ENCODE measurements at places on chromosomes 12 and 14.

DNA sequence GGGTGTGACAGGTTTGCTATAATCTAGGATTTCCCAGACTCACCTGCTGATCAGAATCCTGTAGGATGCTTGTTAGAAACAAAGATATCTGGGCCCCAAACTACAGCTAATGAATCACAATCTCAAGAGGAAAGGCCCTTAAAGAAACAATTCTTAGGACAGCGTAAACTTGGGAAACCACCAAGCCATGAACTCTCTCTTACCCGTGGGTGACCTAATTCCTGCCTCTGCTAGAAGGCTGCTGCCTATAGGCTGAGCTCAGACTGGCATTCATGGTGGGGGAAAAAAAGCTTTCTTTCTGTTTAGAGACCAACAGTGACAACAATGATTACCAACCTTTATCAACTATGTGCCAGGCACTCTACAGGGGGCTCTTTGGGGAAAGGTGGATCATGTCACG lies 213.9 kb upstream of the FKBP4 start:
- DNase-seq: no peak

DNA sequence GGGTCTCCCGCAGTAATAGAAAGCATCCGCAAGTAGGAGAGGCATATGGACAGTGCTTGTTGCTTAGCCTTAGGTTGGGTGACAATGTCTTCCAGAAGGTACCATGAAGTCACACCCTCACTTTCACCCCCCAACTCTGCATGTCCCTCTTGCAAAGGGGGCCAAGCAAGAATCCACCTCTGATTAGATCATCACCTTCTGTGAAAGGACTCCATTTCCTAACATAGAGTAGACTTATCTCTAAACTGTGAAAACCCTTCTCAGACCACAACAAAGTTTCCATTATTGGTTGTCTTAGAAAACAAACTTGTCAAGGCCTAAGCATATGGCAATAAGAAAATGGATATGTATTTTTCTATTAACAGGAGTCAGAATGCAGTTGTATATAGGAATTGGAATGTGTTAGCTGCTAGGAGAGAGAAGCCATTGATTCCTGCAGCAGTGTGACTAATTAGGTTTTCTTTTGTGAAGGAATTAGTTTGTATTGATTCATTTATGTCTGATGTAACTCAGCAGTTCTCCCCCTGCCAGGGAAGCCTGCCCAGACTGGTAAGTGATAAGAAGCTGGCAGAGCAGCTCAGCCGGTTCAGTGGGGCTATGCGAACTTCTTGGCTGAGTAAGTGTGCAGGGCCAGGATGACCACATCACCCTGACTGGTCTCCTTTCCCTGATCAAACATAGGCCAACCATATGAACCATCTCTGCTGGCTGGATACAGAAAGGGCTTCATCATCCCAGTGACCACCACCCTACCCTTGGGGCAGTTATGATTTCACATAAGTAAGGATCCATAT lies 107.3 kb upstream of the CCDC196 start:
- DNase-seq: no peak

- DNase-seq: no peak
Measured at GRCh38 chr14:33782923-33783322, 168.0 kb downstream of the EGLN3 start.

DNA sequence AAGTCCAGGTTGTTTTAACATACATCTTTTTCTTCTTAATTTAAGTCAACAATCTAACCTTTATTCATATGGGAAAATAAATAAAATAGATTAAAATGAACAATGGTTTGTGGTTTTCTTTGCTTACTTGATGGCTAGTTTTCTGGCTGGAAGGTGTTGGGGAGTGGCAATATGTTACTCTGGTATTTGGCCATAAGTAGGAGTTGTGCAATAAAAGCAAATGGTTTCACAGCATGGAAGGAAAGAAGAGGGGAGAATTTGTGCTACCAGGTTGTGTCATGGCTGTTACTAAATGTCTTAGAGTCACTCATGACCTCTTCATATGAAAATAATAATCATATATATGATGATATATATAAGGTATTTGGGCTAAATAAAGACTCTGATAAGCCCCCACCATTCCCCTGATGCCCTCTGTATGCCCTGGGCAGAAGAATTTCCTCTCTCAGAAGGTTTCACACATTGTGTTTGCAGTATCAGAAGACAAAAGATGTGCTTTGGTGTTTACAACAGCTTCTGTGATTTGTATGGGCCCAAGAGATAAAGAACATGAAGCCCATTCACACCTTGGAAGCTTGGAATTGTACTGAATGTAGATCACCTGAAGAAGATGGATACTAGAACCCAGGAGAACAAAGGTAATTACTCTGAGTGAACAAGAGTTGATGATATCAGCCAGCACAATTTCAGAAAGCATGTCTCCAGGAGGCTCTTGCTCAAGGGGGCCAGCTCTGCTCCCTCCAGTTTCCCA lies 160.9 kb downstream of the ALG10B start:
- no peak for DNase-seq

DNA sequence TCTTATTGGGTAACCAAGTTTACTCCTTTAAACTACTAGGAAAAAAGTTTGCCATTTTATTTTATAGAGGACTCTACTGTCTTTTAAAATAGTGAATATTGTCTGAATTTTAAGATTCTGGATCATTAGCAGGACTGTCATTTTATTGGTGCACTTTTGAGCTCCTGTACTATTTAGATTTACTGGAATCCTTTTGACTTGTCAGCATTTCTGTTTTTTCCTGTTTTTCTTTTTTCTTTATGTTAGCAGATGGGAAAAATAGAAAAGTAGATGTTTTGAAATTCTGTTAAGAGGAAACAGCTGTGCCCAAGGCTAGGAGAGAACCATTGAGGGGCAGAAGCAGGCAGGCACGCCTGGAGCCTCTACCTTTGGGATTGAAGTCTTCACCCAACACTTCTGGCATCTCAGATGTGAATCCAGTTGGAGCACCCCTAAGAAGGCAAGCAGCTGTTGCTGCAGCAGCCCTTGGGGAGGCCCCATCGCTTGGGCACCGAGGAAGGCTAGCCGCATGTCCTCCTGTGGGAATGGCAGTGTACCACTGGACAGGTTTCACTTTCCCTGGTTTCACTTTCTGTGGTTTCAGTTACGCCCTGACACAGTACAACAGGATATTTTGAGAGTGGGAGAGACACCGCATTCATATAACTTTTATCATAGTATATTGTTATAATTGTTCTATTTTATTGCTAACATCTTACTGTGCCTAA lies 11.5 kb downstream of the RIMKLB start:
- peak; percentile 54 for DNase-seq

DNA sequence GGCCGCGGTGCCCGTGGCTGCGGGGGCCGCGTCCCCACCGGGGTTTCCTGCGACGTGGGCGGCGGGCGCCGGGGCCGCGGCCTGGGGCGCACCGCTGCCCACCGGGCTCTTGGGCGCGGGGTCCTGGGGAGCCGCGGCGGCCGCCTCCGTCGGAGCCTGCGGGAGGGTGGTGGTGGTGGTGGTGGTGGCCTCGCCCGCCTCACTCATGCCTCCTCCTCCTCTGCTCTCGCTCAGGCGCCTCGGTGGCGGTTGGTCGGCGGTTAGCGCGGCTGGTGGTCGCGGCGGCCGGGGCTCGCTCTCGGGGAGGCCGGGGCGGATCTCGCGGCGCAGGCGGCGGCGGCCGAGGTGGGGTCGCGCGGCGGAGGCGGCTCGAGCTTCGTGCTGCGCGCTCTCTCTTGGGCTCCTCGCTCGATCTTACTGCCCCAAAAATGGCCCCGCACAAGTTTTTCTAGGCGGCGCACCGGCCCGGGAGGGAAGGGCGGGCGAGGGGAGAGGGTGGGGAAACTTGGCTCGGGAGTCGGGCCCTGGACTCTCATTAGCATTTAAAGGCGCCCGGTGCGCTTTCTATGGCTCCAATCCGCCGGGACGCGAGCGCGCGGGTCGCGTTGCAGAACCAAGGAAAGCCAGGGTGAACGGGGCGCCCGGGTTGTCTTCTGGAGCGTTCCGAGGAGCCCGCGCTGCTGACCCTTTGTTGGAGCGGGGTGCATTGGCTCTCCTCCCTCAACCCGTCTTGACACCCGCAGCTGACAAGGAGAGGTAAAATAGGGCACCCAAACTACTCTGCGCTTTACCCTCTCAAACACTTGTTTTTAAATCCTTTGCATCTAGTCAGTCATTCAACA lies at the start of gene YBX3:
TSS of gene YBX3 (minus strand) at position 419 of the 842 bp plus-strand sequence. CDS start at position 207, 212 bp downstream.
- DNase-seq: peak; percentile 92

DNA sequence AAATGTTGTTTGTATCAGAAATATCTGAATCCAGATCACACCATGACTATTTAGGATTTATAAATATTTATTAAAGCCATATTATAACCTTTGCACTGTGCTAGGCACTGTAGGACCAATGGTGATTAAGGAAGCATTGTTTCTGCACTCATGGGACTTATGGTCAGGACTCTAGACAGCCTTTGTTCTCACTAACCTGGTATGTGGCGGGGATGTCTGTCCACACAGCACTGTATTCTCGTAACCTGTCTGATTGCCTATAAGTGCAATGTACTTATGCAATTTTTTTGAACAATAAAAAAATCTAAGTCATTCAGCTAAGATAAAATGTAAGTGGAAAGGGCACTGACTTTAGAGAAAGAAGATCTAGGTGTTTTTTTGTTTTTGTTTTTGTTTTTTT lies 6.7 kb upstream of the SSPN start:
- no peak for DNase-seq

- DNase-seq: no peak
Measured at GRCh38 chr14:80621701-80622100, 319.8 kb downstream of the CEP128 start.

DNA sequence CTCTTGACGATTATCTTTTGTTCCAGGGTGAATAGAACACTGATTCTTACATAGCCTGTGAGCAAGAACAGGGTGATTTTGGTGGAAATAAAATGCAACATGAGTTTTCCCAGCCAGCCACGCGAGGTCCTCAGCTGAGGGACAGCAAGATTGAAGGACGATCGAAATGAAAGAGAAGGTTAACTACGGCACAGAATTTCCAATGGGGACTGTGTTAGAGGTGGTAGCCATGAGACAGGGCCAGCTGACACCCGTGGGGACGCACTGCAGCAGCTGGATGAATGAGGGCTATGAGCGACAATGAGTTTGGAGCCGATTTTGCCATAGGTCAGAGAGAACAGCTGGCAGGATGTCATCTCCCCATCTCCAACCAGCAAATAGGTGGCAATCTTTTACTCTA lies 243.4 kb upstream of the PELI2 start:
- DNase-seq: no peak

DNA sequence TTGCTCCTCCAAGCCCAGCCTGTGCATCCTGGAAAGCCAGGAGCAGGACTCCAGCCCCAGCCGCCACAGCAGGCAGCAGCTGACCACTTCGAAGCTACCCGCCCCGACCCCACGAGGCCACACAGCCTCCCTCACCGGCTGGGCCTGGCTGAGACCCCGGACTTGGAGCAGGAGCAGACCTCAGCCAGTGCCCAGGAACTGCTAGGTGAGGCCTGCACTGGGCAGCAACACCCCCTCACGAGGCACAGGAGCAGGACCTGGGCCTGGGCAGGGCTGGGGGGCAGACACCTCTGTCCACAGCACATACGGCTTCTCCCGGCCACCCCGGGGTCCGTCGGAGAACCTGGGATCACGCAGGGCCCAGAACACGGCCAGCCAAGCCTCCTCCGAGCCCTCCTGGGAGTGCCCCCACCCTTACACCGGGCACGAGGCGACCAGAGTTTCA lies 137.4 kb upstream of the C14orf180 start:
- DNase-seq: no peak

DNA sequence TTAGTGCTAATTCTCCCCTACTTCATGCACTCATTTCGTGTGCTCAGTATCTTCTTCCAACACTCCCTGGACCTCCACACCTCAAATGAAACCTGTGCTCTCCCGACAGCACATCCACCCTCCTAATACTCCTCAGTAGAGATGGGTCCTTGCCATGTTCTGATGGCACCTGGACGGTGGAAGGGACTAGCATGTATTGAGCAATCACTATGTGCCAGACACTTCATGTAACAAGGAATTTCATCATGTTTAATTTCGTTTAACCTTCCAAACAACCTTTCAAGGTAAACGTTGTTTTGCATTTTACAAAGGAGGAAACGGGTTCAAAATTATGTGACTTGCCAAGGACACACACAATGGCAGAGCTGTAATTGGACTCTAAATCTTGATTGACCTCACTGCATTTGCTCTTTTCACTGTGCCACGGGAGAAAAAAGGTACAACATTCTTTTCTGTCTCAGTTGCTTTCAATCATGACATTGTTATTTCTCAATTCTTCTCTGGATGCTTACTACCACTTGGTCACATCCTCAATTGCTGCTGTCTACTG lies 12.2 kb upstream of the SLC7A8 start:
- no peak for DNase-seq

- peak; percentile 23 for DNase-seq
Measured at GRCh38 chr14:33914676-33915516, 36.0 kb downstream of the EGLN3 start.

DNA sequence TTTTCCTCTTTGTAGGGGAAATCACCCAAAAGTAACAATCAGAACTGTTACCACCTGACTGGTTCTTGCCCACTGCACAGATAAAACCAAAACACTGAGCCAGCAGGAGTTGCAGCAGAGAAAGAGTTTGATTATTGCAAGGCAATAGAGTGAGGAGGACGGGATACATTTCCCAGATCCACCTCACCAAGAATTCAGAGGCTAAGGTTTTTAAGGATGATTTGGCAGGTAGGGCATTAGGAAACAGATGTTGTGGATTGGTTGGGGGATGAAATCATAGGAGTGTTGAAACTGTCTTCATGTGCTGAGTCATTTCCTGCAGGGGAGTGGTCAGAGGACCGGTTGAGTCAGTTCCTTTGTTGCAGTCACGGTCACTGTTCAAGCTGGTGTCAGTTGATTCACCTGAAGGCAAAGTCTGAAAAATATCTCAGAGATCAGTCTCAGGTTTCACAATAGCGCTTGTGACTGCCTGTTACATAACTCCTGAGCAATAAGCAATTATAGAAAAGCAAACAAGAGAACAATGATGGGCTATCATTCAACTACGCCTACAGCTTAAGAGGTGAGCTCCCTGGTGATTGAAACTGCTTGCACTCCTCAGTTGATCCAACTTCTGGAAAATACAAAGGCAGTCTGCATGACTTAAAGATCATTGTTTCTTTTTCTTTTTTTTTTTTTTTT lies 20.3 kb upstream of the AMN1 start:
- DNase-seq: peak; percentile 82

- DNase-seq: no peak
Measured at GRCh38 chr14:90574188-90575131, 177.6 kb downstream of the CALM1 start.

DNA sequence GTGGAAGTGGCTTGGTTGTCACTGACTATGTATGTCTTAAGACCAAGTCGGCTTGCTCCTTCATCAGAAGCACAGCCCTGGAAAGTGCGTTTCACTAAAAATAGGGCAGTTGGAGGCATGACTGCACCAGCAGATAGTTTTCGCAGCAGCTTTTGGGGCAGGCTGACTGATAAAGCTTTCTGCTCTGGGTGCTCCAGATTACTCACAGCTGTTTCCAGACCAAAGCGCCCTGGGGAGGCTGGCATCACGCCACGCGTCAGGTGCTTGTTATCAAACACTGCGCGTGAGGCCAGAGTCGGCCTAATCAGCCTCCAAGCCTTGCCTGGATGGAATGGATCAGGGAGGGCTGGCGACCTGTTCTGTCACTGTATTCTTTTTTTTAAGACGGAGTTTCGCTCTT lies 13.3 kb upstream of the LRRC10 start:
- peak; percentile 98 for DNase-seq
